IPS-NIHi11 (cell line): ENCODE measurements at places on chromosomes 7 and 10.

DNA sequence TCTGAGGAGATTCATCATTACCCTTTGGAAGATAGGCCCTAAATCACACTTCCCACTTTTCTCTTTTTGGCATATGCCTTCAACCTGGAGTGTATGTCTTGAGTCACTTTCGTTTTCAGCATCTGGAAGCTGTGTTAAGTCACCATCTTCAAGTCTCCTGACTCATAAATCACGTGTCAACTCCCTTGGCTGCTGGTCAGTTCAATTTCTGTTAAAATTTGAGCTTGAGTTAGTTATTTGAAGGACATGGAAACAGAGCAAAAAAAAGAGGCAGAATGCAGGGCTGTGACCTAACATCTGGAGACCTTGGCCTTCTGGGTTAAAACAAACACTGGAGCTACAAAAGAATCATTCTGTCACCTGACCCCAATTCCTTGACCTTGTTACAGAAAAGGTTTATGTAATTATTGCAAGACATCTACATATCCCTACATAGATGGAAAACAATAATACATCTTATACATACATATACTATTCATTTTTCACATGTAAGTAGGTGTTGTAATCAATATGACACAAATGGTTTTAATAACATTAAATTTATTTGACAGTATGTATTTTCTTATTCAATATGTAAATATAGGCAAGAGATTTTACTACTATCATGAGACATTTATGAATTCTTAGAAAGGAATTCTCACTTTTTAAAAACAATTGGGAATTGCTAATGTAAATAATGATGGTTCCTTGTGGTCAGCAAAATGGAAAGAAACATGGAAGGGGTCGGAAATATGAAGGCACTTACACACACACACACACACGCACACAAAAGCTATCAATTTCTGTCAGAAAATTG lies 169.7 kb upstream of the PHYHIPL start:
- no peak for DNase-seq

- DNase-seq, result no peak
These were observed 717.1 kb upstream of the LRRN3 start for GRCh38 chr7:110373859-110374258.

- DNase-seq, result no peak
These were observed 206.9 kb downstream of the PTEN start for GRCh38 chr10:88070080-88070880.

GRCh38 chr10:104509981-104510380 lies 131.1 kb upstream of the SORCS3 start:
- no peak for DNase-seq

- no peak for DNase-seq
These were observed 60.6 kb upstream of the AKR1C1 start for GRCh38 chr10:4902571-4903011.

- no peak for DNase-seq
These were observed 22.3 kb downstream of the PALD1 start for GRCh38 chr10:70500812-70501301.

DNA sequence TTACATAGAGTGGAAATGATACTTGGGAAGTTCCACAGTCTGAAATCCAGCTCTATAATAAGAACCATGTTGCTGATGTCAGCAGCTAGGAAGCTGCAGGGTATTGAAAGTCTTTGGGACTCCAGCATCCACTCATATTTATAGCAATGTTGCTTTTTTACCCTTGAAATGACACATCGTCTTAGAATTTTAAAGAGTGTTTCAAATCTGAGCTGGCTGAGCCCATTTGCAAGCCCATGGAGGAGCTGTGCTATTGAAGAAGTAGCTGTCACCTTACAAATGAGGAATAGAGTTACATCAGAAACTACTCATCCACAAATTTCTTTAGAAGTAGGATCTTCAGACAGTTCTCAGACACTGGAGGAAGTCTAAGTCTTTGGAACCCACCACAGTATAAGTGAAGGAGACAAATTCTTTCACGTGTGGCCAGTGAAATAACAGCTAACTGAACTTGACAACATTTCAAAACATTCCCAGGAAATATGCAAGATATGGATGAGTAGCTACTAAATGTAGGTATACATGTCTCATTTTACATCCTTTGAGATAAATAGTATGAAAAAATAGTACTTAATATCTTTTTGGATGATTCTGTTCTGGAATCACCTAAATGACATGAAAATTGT lies 203.6 kb downstream of the ZNF365 start:
- DNase-seq, result no peak

DNA sequence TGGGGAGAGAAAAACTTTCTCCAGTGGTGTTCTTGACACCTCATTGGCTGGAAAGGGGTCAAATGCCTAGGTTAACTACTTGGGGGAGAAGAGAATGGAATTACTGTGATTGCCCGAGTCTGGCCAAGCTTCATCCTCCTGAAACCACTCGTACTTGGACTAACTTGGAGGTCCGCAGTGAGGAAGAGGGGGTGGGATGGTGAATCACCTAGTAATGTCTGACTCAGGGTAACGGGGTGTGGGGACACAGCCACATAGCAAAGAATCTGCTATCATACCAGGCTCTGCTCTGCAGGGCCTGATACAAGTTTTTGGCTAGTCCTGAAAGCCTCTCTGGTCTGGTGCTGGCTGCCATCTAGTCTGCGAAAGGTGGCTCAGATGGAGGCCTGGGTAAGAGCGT lies 190.9 kb downstream of the RPS24 start:
- DNase-seq, result no peak

GRCh38 chr10:100370714-100371481 lies 23.9 kb downstream of the SCD start:
- DNase-seq, result peak; percentile 69

- no peak for DNase-seq
These were observed 17.0 kb upstream of the NUP42 start for GRCh38 chr7:23164846-23165245.

DNA sequence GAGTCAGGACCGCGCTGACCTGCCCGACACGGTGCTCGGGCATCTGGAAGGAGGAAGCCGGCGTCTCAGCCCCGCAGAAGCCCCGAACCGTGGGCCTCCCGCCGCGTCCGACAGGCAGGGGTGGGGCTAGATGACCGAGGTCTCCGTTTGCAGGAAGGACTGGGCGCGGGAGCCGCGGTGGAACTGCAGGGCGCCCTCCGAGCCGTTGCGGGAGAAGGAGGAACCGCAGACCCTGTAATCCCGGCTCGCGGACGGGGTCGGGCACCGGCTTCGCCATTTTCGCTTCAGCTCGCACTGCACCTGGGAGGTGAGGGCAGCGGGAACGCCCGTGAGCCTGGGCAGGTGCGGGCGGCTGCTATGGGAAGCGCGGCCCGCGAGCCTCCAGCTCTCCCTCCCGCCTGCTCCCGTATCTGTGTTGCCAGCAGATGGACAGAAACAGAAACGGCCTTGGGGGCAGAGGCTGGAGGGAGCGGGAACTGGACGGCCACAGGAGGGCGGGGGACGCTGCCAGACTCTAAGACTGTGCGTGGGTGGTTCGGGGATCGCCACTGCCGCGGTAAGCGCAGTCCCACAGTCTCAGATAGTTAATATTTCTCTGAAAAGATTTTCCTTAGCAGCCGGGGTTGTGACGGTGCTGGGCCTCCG lies 114.1 kb downstream of the VIPR2 start:
- peak; percentile 85 for DNase-seq

GRCh38 chr10:33460505-33461294 lies 126.2 kb upstream of the NRP1 start:
- DNase-seq, result no peak

DNA sequence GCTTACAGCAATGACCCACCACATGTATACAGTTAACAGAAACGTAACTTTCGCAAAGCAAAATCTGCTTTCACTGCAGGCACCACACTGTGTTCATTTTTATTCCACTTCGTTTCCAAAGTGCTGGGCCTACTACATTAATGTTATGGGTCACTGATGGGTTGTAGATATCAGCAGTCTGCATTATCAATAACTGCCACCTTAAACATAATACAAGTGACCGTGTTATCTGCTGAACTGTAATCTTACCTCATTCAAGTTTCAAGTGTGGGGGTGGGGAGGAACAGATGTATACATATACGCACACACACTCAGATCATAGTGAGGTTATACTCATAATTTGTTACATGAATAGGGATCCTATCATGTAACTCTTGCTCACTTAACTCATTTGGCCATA lies 21.1 kb downstream of the RNF32 start:
- no peak for DNase-seq

- no peak for DNase-seq
These were observed 140.4 kb upstream of the NAMPT start for GRCh38 chr7:106425017-106425719.

GRCh38 chr10:119241066-119241465 lies 33.7 kb downstream of the GRK5 start:
- no peak for DNase-seq

DNA sequence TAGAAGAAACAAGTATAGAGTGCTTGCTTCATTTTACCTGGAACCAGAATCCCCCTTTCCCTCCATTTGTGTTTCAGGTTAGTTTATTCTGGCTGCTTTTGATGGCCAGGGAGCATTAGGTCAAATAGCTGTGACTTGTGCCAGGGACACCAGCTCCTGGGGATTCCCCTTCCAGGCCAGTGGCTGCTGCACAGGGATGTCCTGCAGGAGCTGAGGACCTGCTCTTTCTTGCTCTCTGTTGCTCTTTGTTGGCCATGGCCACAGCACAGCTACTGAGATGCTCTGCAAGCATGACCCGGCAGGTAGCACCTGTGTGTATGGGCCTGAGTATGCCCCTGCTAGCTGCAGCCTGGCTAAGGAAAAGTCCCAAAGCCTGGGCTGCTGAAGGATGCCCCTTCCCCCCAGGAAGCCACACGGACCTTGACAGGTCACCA lies 208.9 kb downstream of the EBF3 start:
- DNase-seq, result no peak

GRCh38 chr10:35643151-35644049 lies 1.3 kb upstream of the FZD8 start:
- DNase-seq, result peak; percentile 61

GRCh38 chr10:17743437-17743836 lies 8.6 kb upstream of the TMEM236 start:
- no peak for DNase-seq
